K562 (cell line): ENCODE measurements at places on chromosomes 16 and 17. TPM values are rescaled to one million over a fixed set of nuclear protein-coding genes. Genes with fewer than 3 reads are reported as not detected.
A peak's percentile ranks its signal among the peaks of the same experiment; 100 is the strongest.

DNA sequence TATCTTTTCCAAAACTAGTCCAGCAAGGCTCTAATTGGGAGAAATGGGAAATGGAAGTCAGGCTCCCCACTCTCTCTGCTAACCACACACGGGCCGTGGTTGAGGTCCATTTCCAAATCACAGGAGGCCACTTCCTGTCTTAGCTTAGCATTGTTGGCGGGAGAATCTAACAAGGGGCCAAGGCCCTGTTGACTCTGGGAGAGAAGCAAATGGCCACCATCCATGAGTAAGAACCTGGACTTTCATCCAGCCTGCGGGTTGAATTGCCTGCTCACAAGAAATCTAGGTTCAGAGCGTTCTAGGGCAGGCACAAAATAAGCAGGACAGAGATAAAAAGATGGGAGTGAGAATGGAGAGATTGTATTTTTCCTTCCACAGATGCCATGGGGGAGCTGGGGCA is 5.7 kb downstream of the FAM20A start:
- DNase-seq, result no peak
- peaks cover 6% of the 10 kb centered on the region; the same call in 1 of the 3 replicates for H3K4me1 ChIP-seq
- no peak overlapping the region for H3K4me3 ChIP-seq
- no peaks in the 10 kb centered on the region for H3K36me3 ChIP-seq
- no peak overlapping the region for H3K27ac ChIP-seq

Gene DHRS7B
- total RNA-seq, result 12.5 and 13.8 TPM in 2 replicates

Gene FN3K
- total RNA-seq, result 20.0 and 22.7 TPM in 2 replicates

DNA sequence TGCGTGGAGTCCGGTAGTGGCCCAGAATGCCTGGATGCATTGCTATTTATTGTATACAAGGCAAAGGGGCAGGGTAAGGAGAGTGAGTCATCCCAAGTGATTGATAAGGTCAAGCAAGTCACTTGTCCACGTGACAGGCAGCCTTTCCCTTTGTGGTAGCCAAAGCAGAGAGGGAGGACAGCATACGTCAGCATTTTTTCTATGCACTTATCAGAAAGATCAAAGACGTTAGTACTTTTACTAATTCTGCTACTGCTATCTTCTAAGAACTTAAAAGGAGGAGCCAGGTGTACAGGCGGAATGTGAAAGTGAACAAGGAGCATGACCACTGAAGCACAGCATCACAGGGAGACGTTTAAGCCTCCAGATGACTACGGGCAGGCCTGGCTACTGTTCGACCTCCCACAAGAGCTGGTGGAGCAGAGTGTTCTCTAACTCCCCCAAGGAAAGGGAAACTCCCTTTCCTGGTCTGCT is 47.9 kb upstream of the ARL4D start:
- no peaks in the 10 kb centered on the region for H3K27me3 ChIP-seq
- H3K4me3 ChIP-seq, result no peak overlapping the region
- H3K36me3 ChIP-seq, result no peaks in the 10 kb centered on the region

Gene CTRB1
- 2.3 and 5.3 TPM in 2 replicates for total RNA-seq

Gene ITGA3
- total RNA-seq, result 0.75 and 1.3 TPM in 2 replicates

- H3K4me3 ChIP-seq, result no peak overlapping the region
- DNase-seq, result no peak
- no peaks in the 10 kb centered on the region for H3K4me1 ChIP-seq
- H3K36me3 ChIP-seq, result no peaks in the 10 kb centered on the region
- H3K27ac ChIP-seq, result no peak overlapping the region
Observed at GRCh38 chr17:194828-195602, 13.6 kb upstream of the DOC2B start.

GRCh38 chr16:49060728-49061127 is 220.9 kb downstream of the CBLN1 start:
- DNase-seq, result no peak
- H3K27ac ChIP-seq, result no peak overlapping the region
- H3K27me3 ChIP-seq, result no peaks in the 10 kb centered on the region
- no peaks in the 10 kb centered on the region for H3K4me1 ChIP-seq

DNA sequence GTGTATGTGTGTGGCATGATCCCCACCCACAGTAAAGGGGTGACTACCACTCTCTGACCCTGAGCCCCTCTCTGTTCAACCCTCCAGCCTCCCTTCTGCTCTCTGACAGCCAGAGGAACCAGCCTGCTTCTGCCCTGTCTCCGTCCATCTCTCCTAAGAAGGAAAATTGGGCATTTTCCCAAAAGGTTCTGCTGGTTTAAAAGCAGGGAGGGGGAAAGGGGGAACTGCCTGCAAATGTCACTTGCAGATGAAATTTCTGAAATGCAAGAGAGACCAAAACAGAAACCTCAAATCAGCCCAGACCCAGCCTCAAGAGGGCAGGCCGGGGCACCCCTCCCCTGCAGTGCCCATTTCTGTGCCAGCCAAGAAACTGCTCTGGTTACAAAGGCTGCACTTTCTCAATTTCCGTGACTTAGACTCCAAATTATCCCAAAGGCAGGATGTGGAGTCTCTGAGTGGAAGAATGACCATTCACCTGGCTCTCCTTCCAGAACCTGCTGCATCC is 197.9 kb downstream of the RBFOX3 start:
- no peak overlapping the region for H3K4me3 ChIP-seq
- H3K4me1 ChIP-seq, result no peaks in the 10 kb centered on the region
- no peaks in the 10 kb centered on the region for H3K36me3 ChIP-seq

GRCh38 chr16:13298666-13299065 is 397.3 kb downstream of the SHISA9 start:
- no peaks in the 10 kb centered on the region for H3K36me3 ChIP-seq
- no peak overlapping the region for H3K4me3 ChIP-seq
- H3K27ac ChIP-seq, result no peak overlapping the region
- H3K27me3 ChIP-seq, result peaks cover 6% of the 10 kb centered on the region

GRCh38 chr17:68169840-68170239 is 78.0 kb upstream of the AMZ2 start:
- H3K27me3 ChIP-seq, result no peaks in the 10 kb centered on the region
- no peaks in the 10 kb centered on the region; the same call in 2 of the 3 replicates for H3K4me1 ChIP-seq
- H3K4me3 ChIP-seq, result no peak overlapping the region
- no peak overlapping the region for H3K27ac ChIP-seq
- H3K36me3 ChIP-seq, result no peaks in the 10 kb centered on the region

DNA sequence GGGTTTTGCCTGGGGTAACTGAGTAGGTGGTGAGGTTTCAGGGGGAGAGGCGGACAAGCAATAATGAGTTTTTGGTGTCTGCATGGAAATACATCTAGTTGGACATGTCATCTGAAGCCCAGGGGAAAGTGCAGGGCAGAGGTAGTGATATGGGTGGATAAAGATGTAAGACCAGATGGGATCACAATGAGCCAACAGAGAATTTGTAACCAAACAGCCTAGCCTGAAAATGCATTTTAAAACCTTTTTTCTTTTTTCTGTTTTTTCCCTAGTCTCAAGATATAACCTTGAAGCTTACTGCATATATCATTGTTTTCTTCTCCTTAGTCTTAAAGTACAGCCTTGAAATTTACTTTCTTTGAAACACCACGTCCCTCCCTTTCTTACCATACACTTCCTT is 3.7 kb upstream of the ZNF19 start:
- no peak for DNase-seq
- H3K36me3 ChIP-seq, result no peaks in the 10 kb centered on the region; the same call in 2 of the 3 replicates
- no peak overlapping the region for H3K4me3 ChIP-seq
- H3K27me3 ChIP-seq, result no peaks in the 10 kb centered on the region
- H3K27ac ChIP-seq, result peak overlapping the region; percentile 89
- H3K4me1 ChIP-seq, result peaks cover 15% of the 10 kb centered on the region
